ENCODE measurements at places on chromosomes 6 and 20.

- no peak for DNase-seq
These were observed 8.4 kb downstream of the PSMA7 start for GRCh38 chr20:62134735-62135231.

GRCh38 chr6:157586476-157587126 is 205.6 kb downstream of the ZDHHC14 start:
- no peak for DNase-seq

DNA sequence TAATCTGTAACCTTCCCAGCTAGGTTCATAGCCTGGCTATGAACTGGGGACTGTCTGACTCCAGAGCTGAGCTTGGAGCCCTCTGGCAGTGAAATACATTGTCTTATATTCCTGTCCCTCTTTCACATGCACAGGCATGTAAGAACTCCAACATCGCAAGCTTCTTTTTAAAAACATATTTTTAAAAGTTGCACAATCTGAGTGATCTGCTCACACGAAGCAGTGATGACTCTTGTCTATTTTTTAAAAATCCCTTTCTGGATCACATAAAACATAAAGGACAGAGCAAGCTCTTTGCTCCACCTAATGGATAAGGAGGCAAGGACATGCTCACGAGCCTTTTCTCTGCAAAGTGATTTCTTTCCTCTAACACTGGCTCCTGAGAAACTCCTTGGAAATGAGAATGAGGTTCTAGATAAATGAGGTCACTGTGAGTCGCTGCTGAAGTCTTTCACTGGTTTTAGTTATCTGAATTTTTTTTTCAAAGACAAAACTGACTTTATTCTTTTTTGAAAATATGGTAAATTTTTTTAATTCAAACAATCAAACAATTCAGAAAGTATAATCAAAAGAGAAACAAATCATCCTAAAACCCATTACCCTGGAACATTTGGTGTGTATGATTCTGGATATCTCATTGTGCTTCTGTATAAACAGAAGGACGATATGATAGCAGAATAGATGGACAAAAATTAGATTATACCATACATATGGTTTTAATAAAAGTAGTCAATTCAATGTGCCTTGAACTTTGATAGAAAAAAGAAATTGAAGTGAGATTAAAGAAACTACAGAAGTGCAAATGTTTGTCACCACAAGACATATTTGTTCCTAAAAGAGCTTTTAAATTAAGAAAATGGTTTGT is 30.8 kb downstream of the IL20RA start:
- peak; percentile 44 for DNase-seq

GRCh38 chr6:152160346-152160745 is 352.9 kb downstream of the ESR1 start:
- DNase-seq, result no peak

GRCh38 chr6:10421158-10421920 is 6.5 kb upstream of the TFAP2A start:
- no peak for DNase-seq

GRCh38 chr6:127516662-127517273 is 2.4 kb downstream of the MTCL3 start:
- no peak for DNase-seq

DNA sequence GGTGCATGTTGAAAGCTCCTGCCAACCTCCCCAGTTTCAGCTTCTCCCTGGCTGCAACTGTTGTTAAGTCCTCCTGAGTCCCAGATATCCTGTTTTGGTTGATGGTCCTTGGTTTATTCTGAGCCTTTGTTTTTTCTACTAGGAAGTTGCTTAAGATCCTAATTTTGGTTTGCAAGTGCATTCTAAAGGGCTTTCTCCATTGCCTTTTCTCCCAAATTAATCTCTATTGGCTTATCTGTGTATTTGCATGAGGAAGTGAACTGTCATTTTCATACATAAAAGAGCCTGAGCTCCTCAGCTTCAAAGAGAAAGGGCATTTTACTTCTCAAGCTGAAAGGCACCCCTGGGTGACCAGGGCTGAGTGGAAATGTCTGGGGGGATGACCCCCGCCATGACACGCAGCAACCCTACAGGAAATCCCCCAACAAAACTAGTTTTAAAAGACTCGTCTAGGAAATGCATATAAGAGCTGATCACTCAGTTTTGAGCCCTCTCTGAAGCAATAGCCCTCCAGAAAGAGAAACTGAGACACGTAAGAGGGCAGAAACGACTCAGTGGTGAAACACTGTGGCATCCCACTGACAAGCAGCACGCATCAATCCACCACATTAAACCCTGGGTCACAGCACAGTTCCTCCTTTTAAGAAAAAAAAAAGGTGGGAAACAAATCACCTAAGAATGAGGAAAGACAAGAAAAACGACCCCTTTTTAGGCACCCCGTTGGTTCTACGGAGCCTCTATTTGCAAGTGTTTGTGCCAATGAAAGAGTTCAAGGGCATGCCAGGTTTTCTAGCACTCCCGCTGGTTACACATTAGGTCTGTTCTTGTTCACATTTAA is 140.9 kb downstream of the THBS2 start:
- no peak for DNase-seq

DNA sequence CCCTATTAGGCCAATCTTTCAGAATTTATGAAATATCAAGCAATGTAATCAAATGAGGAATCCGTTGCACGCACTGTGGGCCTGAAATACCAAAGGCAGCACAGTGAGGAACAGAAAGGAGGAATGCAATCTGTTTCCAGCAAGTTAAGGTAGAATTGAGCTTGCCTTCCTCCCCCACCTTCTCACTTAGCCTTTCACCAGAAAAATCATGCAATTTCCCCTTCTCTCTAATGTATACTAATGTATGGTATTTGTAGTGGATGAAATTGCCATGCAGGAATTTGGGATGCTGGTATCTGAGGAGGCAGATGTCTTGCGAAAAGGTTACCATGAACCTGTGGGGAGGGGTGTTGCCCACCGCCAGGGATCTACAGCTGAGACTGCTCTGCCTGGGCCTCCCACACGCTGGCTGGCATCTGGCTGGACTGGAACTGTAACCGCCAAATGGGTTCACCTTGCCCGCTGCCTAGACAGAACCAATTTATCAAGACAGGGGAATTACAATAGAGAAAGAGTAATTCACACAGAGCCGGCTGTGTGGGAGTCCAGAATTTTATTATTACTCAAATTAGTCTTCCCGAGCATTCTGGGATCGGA is 222.4 kb upstream of the MYLIP start:
- DNase-seq, result no peak

DNA sequence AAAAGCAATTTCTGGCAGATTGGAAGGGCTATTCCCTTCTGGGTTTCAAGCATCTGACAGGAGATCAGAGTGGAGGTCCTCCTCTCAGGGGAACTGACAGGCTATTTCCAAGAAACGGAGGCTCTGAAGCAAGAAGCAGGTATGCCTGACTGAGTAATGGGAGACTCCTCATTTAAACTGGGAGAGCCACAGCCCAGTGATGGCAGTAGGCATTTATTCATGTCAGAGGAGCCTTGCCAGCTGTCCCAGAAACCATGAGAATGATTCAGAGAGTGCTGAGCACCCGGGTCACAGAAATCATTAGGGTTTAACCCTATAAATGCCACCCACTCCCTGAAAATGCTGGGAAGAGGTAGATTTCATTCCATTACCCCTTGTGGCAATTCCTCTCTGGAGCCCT is 247.5 kb upstream of the RNF217 start:
- DNase-seq, result no peak

DNA sequence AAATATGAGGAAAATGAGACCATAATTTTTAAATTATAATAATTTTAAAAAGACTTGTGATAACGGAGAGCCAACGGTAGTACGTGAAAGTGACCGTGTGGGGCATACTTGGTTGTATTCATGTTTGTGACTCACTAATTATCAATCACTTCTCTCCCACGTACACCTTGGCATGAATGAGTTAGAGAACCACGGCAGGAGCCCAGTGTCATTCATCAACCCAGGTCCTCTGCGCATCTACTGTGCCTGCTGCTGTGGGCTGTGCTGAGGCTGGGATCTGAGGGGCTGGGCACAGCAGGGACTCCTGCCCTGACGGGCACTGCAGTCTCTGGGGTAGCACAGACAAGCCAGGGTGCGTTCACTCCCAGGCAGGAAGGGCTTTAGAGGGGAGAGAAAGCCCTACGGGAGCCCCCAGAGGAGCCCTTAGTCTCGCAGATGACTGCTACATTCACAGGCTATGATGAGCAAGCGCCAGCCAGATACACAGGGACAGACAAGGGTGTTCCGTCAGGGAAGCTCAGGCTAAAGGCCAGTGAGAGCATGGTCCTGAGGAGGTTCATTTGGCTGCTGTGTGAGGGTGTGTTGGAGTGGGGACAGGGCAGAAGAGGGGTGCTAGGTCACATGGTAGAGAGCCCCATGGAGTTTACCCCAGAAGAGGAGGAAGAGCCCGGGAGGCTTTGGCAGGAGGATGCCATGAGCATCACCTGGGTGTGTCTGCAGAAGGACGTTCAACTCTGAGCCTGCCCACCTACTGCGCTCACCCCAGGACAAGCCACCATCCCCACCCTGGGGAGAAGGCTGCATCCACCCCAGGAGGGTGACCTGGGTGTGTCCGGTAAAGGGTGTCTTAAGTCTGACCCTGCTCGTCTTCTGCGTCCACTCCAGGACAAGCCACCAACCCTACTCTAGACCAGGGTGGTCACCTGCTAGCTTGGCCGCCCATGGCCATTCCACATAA is 8.2 kb upstream of the RPS6KA2 start:
- DNase-seq, result no peak

DNA sequence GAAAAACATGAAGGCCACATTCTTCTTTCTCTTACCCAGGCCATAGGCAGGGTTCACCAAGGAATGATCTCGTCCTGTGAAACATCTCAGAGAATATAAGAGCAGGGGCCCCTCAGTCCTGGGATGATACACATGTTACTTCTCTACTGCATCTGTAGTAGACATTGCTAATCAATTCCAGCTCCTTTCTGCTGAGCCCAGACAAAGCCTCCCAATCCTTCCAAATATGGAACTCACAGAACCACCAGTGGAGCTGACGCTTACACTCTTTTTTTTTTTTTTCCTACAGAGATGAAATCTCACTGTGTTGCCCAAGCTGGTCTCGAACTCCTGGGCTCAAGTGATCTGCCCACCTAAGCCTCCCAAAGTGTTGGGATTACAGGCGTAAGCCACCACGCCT is 9.1 kb downstream of the SNTA1 start:
- DNase-seq, result no peak

GRCh38 chr6:128259029-128259724 is 261.2 kb downstream of the PTPRK start:
- no peak for DNase-seq

GRCh38 chr6:13101409-13101808 is 226.9 kb downstream of the TBC1D7 start:
- no peak for DNase-seq

GRCh38 chr6:39309942-39310531 is 4.2 kb downstream of the KCNK17 start:
- peak; percentile 17 for DNase-seq

- DNase-seq, result no peak
These were observed 1666.3 kb downstream of the HACE1 start for GRCh38 chr6:103193413-103193812.

DNA sequence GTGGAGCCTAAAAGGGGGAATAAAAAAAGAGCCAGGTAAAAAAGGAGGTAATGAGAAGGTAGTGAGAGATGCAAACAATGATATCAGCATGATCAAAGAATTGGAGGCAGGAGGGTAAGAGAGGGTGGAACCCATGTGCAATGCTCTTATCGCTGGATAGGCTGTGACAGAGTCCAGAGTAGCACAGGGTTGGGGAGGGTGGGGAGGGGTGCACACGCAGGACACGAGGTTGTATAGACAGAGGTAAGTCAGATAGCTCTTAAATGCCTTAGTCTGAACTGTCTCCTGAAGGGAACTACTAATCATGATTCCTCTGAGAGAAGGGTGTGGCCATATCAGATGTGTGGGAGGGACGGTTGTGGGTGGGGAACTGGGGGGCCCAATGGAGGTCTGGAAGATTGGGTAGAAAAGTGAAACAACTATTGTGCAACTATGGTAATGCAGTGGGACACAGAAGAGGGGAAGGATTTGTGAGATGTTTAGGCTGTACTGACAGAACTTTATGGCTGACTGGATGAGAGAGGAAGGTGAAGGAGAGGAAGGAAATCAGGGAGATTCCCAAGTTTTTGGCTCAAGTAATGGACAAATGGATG is 354.8 kb downstream of the BTBD9 start:
- DNase-seq, result no peak

DNA sequence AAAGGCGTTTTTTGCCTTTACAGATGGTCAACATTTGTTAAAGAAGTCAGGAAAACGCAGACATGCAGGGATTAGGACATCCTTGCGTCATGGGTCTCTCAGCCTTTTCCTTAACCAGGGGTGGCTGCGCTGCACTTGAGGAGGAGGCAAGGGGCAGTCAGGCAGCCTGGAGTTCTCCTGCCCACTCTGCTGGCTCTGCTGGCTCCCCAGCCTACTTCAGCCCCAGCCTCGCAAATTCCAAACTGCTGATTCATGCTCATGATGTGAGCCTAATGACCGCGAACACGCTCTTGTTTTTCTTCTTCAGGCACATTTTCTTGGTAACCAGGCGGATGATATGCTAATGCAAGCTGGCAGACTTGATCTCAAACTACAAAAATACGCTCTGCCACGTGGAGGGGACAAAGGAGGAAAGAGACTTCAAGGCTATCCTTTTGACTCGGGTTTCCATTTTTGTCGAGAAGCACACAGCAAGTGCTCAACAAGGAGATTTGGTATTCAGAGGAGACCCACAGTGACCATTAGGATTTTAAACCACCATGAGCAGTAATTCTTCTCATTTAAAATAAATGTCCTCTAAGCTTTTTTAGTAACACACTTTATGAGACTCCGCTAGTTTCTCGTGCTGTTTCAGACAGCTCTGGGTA is 290.3 kb upstream of the STXBP5 start:
- peak; percentile 97 for DNase-seq

- no peak for DNase-seq
These were observed 14.1 kb upstream of the EMILIN3 start for GRCh38 chr20:41380551-41381193.

GRCh38 chr6:84615113-84615850 is 149.1 kb downstream of the TBX18 start:
- DNase-seq, result no peak

DNA sequence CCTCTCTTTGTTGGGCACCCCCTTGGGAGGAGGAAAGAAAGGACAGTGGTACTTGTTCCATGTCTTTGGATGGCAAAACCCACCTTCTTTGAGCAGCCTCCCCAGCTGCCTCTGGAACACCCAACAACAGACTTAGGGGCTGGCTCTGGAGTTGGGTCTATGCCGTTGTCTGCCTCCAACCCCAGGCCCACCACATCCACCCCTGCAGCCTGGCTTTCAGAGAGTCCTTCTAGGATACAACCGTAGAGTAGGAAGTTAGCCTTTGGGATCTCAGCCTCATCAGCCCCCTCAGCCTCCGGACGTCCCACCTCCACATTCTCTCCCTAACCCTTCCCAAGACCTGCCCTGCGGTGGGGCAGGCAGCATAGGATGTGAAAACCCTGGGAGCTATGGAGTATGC is 36.4 kb downstream of the FOXP4 start:
- DNase-seq, result no peak

DNA sequence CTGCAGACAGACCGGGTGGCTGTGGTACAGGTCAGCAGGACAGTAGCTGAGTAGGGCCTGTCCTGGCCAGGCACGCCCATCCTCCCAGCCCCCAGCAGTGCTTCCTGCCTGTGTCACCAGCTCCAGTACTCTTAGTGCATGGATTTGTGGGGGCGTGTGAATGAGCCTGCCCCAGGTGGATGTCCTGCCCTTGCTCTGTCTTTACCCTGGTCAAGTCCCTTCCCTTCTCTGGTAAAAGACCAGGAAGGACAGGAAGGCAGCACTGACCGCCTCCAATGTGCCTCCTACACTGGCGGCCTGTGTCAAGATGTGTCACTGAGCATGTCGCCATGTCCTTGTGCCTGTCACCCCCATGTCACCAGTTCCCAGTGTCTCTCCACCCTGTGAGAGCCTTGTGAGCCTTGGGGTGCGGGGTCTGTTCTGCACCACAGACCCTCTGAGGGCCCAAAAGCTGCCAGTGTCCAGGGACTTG is 11.9 kb downstream of the TEAD3 start:
- no peak for DNase-seq

GRCh38 chr20:5797843-5798462 is 47.8 kb downstream of the SHLD1 start:
- DNase-seq, result no peak
